ENCODE measurements at places on chromosomes 5 and 9. TPM values are rescaled to one million over a fixed set of nuclear protein-coding genes. Genes with fewer than 3 reads are reported as not detected.

The NRARP gene
- 0.71 TPM for total RNA-seq

DNA sequence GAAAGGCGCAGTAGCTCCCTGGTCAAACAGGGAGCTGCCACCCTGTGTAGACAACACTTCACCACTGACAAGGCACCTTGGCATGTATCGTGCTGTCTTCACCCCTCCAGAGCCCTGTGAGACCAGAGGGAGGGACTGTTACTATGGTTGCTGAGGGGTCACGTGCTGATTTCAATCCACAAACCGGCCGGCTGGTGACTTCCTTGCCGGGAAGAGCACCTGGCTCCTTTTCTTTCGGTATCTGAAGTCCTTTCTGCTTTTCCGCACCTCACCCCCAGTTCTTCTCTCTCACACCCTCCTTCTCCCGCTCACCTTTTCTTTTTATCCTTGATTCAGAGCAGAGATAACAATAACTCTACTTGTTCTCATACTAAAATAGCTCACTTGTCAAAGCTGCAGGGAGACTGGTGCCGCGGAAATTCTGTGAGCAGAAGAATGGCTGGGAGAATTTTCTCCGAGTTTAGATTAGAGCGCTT is 327.2 kb downstream of the ZSWIM6 start:
- H3K27ac ChIP-seq = no peak overlapping the region
- H3K27me3 ChIP-seq = peaks cover 20% of the 10 kb centered on the region
- DNase-seq = no peak
- H3K36me3 ChIP-seq = no peaks in the 10 kb centered on the region

GRCh38 chr5:137304226-137304874 is 194.8 kb downstream of the SPOCK1 start:
- H3K27ac ChIP-seq = no peak overlapping the region
- no peak overlapping the region for H3K4me3 ChIP-seq
- H3K4me1 ChIP-seq = no peaks in the 10 kb centered on the region
- DNase-seq = no peak
- H3K27me3 ChIP-seq = no peaks in the 10 kb centered on the region

- H3K4me3 ChIP-seq = no peak overlapping the region
- H3K4me1 ChIP-seq = no peaks in the 10 kb centered on the region
- no peaks in the 10 kb centered on the region for H3K27me3 ChIP-seq
- H3K27ac ChIP-seq = no peak overlapping the region
- H3K36me3 ChIP-seq = no peaks in the 10 kb centered on the region
Observed at GRCh38 chr5:57889558-57889957, 406.9 kb upstream of the ACTBL2 start.

- no peak overlapping the region for H3K4me3 ChIP-seq
- DNase-seq = no peak
- H3K27ac ChIP-seq = no peak overlapping the region
- H3K27me3 ChIP-seq = no peaks in the 10 kb centered on the region
Observed at GRCh38 chr5:125584140-125584520, 837.7 kb upstream of the ZNF608 start.

Data from activated CD4-positive, alpha-beta memory T cell treated with anti-CD3 and anti-CD28 coated beads, Interleukin-2, amount 10 ng/mL, durations not matched to agents 7 days and 5 days (primary cell).